Left renal pelvis (tissue), 4 donors: ENCODE measurements at places on chromosomes 16 and 17. TPM values are rescaled to one million over a fixed set of nuclear protein-coding genes. Genes with fewer than 3 reads are reported as not detected.

- no peak for DNase-seq
Measured at GRCh38 chr16:64809876-64810629, 311.8 kb downstream of the CDH11 start.

KARS1 gene
- 130 TPM for polyA plus RNA-seq

CCL11 gene
- polyA plus RNA-seq = 0.60 TPM

IL34 gene
- polyA plus RNA-seq = 5.5 TPM

DNA sequence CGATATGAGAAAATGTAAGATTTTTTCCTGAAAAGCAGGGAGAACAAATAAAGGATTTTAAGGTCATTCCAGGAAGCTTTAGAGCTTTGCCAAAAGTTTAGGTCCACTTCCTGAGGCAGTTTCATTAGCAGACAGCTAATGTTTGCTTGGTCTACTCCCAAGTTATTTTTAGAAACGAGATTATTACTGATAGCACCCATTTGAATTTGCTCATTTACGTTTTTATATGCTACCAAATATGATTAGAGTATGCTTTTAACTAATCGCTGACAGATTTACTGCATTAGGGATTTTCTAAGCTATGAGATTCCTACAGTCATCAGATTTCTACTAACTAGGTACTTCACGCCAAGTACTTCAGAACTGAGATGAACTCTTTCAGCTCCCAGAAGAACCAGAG is 98.1 kb downstream of the WNT3 start:
- DNase-seq = no peak

GRCh38 chr17:75317671-75318070 is 28.4 kb upstream of the SLC25A19 start:
- no peak for DNase-seq

CKLF gene
- polyA plus RNA-seq = 34.0 TPM

DNA sequence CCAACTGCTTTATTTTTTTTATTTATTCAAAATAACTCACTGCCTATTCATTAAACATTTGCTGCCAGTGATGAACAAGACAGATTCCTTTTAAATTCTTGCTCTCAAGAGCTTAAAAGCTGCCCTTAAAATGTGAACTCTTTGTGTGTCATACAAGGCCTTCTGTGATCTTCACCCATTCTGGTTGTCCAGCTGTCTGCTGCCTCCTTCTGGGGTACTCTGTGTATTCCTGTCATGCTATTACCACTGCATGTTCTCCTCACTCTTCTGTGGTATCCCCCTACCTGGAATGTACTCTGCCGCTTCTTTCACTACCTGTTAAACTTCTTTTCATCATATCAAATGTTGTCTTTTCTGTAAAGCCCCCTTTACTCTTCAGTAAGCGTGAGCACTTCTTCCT is 165.8 kb downstream of the CHD9 start:
- DNase-seq = no peak

GRCh38 chr16:85495259-85495658 is 117.9 kb upstream of the GSE1 start:
- no peak for DNase-seq

GRCh38 chr16:88062341-88063210 is 111.3 kb downstream of the BANP start:
- peak; percentile 14 for DNase-seq

DNA sequence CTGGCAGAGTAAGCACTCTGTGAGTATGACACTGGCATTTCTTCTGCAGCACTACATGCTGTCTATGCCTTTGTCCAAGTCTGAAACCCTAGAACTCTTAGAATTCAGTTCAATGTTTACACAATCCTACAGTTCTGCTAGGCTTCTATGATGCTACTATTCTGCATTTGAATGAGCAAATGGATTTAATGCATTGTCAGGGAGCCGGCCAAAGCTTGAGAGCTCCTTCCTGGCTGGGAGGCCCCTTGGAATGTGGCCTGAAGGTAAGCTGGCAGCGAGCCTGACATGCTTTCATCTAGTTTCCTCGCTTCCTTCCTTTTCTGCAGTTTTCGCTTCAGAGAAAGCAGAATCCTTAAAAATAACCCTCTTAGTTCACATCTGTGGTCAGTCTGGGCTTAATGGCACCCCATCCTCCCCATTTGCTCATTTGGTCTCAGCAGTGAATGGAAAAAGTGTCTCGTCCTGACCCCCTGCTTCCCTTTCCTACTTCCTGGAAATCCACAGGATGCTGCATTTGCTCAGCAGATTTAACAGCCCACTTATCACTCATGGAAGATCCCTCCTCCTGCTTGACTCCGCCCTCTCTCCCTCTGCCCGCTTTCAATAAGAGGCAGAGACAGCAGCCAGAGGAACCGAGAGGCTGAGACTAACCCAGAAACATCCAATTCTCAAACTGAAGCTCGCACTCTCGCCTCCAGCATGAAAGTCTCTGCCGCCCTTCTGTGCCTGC is at the start of gene CCL2:
Gene CCL2 (plus strand): TSS at position 635 of the 730 bp plus-strand sequence. CDS start 65 bp downstream, at position 700.
- peak; percentile 47 for DNase-seq

GRCh38 chr17:74773871-74774286 is 2.3 kb downstream of the NAT9 start:
- no peak for DNase-seq

RBFOX1 gene
- polyA plus RNA-seq = 3.5 TPM

DNA sequence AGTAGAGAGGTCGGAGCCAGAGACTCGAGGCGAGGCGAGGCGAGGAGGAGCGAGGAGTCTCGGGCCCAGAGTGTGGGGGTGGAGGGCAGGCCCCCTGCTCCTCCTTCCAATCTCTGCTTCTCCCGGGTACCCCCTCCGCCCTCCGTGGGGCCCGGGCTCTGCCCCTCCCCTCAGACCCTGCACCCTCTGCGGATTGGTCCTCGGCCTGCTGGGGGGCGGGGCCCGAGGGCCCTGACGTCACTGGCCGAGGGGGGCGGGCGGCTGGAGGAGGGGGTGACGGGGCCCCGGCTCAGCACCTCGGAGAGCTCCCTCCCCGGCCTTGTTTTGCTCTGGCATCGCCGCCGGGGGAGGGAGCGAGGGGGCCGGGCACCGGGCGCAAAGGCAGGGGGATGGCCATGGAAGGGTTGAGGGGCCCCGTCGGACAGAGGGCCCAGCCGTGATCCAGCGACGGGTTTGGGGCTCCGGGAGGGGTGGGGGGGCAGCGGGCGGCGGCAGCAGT is at the start of gene RUNDC3A:
Gene RUNDC3A (plus strand): TSS at position 282 of the 499 bp plus-strand sequence. CDS start 232 bp downstream, outside the sequence.
- peak; percentile 78 for DNase-seq

SPNS2 gene
- 3.1 TPM for polyA plus RNA-seq

- DNase-seq = no peak
Measured at GRCh38 chr17:47254403-47254943, 846 bp downstream of the ITGB3 start.

- DNase-seq = no peak
Measured at GRCh38 chr16:9118170-9118569, 26.7 kb downstream of the HAPSTR1 start.

DNA sequence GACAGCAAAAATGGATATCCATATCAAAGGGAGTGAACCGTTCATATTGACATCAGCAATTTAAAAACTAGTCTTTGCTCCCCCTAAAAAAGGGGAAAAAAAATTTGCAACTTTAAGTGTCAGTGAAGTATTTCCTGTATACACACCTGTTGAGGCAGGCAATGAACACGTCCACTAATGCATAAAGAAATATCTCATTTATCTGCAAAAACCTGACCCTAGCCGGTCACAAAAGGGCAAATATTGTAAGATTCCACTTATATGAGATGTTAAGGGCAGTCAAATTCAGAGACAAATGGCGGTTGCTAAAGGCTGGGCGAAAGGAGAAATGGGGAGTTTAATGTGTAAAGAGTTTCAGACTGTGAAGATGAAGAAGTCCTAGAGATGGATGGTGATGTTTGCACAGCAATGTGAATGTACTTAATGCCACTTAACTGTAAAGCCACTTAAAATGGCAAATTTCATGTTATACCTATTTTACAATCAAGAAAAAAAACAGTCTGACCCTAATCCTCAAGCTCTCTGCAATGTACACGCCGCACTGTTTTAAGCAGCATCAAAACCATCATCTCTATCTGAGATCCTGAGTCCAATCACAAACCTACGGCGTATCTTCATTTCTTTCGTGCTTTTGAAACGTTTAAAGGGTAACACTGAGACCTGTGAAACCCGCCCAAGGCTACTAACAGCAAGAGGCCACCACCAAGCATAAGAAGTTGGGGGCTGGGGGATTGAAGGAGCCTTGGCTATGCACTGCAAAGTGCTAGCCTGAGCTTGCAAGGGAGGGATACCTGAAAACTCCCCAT is 1.1 kb downstream of the PARN start:
- no peak for DNase-seq

DNA sequence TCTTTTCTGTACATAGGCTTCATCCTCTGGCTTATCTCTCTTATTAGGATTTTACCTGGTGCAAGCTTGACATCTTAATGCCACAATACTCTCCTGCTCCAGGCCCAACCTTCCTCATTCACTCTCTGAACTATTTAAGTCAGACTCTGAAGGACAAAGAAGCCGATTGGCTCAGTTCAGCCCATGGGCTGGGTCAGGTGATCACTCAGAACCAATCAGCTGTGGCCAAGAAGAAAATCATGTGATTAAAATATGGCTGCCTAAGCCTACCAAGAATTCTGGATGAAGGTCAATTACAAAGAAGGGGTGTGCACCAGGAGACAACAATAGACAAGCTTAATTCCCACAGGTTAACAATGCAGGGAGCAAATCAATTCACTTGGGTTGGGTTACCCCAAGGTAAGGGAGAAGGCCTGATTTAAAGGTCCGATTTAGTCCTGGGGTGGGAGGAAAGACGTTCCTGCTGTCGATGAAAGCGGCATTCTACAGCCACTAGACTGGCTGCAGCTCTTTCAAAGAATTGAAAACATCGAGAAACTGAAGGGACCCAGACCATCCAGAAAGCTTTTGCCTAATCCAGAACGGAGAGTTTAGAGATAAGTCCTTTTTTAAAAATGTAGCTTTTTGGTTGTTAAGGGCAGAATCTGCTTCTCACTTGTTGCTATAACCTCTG is 42.9 kb upstream of the NFAT5 start:
- DNase-seq = no peak

DNA sequence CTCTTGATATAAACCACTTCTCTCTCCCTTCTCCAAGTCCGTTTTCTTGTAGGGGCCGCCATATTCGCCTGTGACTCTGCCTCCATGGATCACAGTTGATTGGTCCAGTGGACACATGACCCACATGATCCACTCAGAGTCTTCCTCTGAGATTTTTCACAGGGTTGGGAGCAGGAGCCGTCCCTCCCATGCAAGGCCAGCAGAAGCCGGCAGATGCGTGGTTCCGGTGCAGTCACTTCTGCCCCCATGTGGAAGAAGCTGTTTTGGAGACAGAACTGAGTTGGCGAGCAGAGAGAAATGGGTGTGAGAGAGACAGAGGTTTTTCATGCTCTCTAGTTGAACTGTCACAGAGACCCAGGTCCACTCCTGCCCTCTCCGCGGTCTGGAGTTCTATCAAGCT is 83.3 kb downstream of the C16orf95 start:
- no peak for DNase-seq

DNA sequence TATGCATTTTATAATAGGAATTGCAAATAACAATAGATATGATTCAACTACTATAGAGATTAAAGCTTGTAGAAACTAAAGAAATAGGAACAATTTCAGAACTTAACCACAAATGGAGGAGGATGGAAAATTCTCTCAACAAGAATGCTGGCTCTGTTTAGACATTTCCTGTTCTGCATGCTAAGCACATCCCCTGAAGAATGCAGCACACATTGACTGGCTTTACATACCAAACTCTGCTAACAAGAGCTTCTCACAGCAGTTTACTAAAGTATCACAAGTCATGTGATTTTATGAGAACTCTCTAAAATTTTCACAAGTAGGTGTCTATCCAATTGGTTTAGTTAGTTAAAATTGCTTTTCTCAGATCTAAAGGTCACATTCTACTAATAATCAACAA is 85.2 kb downstream of the SPAG9 start:
- no peak for DNase-seq

- no peak for DNase-seq
Measured at GRCh38 chr16:73163238-73163815, 115.4 kb upstream of the ZFHX3 start.

SYNGR2 gene
- polyA plus RNA-seq = 59.3 TPM

DNA sequence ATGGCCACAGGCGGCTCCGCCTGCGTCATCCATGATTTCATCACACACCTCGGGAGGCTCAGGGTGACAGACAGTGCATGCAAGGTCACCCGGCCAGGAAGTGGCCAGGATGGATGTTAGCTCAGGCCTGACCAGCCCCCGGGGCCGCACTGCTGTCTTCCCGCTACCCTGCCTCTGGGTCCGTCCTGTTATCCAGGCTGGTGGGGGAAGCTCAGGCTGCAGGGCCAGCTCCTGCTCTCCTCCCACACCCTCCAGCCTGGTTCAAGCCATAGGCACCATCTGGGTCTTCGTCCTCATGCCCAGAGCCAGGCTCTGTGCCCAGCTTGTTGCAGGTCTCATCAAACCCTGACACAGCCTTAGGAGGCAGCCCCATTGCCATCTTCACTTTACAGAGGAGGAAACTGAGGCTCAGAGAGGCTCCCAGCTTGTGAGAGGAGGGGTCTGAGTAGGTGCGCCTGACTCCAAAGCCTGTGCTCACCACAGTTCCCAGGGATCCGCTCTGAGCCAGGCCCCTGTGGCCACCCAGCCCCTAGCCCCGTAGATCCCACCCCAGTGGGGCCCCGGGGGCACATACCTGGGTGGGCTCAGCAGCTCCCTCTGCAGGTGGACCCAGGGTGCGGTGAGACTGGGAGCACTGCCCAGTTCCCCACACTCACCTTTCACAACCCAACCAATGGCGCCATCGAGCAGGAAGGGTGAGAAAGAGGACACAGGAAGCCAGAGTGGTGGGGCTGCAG is 412 bp upstream of the ADGRG3 start:
- DNase-seq = no peak

DNA sequence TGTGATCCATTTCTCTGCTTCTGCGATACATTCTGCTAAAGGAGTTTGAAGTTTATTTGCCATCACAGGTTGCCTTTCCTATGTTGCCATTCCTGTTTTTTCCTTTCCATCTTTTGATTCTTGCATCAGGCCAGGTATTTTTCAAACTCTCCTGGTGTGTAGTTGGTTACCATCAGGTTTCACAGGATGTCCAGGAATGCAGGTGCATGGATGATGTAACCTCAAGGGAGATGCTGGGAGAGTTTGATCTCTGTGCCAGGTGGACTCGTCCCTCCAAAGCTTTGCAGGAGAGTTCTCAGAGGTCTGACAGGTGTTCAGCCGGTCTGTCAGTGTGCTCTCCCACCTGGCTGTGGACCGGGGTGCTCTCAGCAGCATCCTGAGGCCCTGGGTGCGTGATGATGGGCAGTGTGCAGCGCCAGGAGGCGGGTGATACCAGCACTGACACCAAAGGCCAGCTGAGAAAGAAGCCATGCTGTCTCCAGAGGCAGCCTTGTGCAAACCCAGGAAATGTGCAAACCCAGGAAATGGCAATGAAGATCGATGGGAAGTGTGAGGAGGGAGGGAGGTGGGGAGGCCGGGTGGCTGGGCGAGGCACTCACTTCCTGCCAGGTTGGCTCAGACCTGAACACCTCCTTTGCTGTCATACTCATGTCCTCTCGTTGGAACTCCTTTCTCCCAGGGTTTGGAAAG is 1.7 kb downstream of the ATP2C2 start:
- no peak for DNase-seq

GRCh38 chr17:74369221-74369620 is 1.9 kb downstream of the GPR142 start:
- DNase-seq = no peak
